Epithelial cell of proximal tubule (primary cell): ENCODE measurements at places on chromosomes 7 and 10.

GRCh38 chr10:9450801-9451200 is 1396.3 kb downstream of the GATA3 start:
- DNase-seq: no peak

DNA sequence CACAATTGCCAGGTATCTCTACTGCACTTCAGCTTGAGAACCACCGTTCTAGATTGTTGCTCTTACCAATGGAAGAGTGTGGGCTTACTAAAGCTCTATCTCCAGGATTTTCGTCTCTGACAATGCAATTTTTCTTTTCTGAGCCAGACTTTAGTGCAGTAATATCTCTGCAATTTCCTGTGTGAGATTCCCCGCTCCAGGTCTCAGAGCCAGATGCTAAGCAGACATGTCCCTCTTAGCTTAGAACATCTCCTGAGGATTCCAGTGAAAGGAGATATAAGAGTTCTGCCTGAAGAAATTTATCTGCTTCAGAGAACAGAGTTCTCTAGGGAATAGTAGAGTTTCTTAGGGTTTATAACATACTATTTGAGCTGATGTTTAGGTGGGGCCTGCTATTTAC is 82.0 kb downstream of the SND1 start:
- DNase-seq: no peak

- no peak for DNase-seq
These were observed 695 bp downstream of the PRKAG2 start for GRCh38 chr7:151875942-151876898.

- no peak for DNase-seq
These were observed 77.1 kb upstream of the SCIN start for GRCh38 chr7:12493407-12493806.

- no peak for DNase-seq
These were observed 56.6 kb downstream of the ELMO1 start for GRCh38 chr7:37391791-37392672.

DNA sequence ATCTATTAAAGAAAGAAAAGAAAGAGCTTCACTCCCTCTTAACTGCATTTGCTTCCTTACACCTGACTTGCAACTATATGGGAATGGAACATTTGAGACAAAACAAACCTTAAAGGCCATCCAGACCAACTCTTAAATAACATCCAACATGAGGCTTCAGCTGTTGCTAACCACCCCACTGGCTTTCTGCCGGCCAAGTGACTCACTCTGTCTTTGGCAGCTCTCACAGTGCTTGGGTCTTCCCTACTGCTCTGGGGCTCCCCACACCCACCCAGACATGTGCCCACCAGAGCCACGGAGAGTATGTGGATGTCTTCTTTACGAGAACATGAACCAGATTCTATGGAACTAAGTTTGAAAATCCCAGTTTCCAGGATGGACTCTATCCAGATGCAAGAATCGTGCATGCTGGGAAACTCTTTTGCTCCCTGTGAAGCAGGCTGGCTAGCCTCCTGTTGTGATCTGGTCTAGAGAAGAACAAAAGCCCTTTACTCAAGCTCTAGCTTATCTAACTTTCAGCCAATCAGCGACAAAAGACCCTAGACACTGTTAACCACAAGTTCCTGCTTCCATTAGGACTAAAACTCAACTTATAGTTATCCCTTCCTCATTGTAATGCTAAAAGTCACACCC is 245.7 kb downstream of the TCERG1L start:
- no peak for DNase-seq

GRCh38 chr10:132632091-132632561 is 94.5 kb downstream of the INPP5A start:
- no peak for DNase-seq

DNA sequence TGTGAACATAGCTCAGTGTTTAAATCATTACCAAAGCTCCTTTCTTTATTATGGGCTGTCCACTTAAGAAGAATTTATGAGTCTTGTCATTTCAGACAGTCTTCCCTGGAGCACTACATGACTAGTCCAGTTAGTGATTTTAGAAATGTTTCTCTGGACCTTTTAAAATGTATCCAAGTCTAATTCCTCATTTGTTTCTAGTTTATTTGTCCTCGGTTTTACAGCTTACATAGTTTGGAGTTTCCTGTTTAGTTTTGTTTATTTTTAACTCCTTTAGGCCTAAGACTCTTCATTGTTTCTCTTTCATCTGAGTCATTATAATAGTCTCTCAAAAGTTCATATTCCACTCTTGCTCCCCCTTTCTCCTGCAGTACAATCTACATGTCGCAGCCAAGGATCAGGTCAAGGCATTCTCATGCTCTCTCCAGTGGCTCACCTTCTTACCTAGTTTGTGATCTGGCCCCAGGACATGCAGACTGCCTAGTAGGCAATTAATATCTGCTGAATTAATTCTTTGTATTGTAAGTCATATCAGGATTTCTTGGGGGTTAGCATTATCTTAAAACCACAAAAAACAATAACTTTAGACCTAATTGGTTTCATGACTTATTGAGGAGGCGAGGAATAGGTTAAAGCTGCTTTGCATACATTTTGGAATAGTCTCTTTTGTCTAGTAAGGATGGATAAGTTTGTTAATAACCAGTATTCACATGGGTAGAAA is 93.8 kb downstream of the MAPK8 start:
- no peak for DNase-seq

DNA sequence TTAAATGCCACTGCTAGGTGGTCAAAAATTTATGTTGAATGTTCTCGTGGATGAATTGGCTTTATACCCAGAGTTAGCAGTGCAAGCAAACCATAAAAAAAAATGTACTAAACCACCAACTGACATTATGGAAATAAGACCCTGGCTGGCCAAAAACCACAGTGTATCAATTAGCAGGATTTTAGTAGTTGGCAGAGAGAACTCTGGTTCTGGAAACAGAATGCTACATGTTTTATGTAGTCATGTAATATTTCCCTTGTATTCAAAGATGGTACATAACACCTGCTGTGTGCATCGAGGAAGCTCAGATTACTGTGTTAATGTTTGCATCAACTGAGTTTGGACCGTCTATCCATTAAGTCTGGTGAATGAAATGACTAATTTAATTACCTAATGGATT is 618.5 kb downstream of the CCSER2 start:
- no peak for DNase-seq

GRCh38 chr7:40327113-40327512 is 192.3 kb downstream of the SUGCT start:
- DNase-seq: no peak

DNA sequence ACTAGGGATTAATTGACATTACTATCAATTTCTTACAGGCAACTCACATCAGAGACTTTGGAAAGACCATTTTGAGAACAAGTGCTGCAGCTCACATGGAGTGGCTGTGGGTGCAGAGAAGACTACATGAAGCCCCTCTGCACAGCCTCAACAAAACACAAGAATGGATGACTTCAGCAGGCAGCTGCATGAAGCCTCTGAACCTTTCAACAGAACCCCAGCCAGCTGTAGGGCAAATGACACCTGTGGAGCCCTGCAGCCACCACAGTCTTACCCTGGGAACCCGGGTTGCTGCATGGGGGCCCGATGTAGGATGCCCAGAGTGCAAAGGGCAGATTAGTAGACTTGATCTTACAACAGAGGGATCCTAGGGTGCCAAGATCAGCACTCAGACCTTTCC is 62.0 kb upstream of the CAMK2B start:
- no peak for DNase-seq

DNA sequence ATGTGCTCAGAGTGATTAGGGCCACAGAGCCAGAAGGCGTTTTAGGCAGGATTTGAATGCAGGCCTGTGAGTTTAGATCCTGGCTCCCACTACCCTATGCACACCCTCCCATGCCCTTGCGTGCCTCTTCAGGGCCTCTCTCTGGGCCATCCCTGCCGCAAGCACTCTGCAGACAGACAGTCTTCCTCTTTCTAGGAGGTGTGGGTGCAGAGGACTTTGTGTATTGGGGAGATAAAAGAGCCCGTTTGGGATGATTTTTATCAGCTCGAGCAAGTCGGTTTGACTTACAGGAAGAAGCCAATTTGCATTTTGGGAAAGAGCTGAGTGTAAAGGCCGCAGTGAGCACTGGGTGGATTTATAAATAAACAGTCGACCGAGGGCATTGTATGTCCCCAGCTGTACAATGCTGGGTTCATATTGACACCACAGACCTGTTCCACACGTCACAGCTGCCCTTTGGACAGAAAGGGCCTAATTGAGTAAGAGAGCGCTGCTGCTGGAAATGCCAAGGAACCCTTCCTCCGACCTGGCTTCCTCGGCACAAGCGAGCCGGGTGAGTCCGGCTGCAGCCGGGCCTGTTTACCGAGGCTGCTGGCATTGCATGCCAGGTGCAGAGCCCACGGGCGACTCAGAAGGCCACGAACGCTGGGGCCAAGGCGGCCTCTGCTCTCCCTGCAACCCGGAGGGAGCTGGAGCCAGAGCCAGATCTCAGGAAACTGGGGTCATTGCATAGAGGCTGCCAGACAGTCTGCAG is 25.1 kb downstream of the ZMIZ1 start:
- no peak for DNase-seq

DNA sequence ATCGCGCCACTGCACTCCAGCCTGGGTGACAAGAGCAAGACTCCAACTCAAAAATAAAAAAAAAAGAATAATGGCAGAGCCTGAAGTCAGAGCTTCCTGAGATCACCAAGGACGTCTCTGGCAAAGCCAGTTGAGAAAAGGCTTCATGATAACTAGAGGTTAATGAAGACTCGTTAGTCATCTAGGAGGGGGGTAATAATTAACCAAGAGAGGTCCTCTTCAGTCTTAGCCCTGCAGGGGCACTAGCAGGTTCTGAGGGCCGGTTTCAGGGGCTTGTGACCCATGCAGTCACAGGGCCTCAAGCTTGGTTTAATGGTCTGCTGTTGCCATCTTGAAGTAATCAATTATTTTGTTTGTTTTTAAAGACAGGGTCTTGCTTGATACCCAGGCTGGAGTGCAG is 28.6 kb upstream of the PROSER2 start:
- peak; percentile 59 for DNase-seq

- peak; percentile 56 for DNase-seq
These were observed 170.6 kb downstream of the PRKG1 start for GRCh38 chr10:51244748-51245490.

GRCh38 chr7:27115221-27116026 is 12.9 kb upstream of the HOXA2 start:
- no peak for DNase-seq

DNA sequence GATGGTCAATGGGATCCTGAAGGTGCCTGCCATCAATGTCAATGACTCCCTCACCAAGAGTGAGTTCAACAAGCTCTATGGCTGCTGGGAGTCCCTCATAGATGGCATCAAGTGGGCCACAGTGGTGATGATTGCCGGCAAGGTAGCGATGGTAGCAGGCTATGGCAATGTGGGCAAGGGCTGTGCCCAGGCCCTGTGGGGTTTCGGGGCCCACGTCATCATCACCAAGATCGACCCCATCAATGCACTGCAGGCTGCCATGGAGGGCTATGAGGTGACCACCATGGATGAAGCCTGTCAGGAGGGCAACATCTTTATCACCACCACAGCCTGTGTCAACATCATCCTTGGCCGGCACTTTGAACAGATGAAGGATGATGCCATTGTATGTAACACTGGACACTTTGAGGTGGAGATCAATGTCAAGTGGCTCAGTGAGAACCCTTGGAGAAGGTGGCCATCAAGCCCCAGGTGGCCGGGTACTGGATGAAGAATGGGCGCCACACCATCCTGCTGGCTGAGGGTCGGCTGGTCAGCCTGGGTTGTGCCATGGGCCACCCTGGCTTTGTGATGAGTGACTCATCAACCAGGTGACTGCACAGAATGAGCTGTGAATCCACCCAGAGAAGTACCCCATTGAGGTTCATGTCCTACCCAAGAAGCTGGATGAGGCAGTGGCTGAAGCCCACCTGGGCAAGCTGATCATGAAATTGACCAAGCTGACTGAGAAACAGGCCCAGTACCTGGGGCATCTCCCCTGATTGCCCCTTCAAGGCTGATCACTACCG is 63.0 kb upstream of the ANTXRL start:
- DNase-seq: no peak

GRCh38 chr7:105011831-105012502 is 2.0 kb upstream of the KMT2E start:
- no peak for DNase-seq

DNA sequence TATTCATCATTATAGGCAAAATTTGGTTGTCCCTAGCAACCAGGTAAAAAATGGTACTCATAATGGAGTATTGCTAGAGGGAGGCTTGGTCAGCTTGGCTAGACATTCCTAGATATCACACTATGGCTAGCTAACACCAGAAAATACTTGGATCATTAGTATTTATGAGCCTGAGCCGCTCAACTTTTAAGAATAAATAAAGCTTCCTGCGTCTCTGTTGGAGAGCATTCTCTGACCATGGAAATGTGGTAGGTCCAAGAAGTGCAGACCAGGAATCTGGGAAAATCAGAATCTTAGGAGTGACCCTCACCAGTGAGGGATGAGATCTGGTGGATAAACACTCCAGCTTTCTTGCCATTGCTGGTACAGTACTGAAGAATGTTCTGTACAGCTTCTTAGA is 157.6 kb upstream of the AGR3 start:
- no peak for DNase-seq

DNA sequence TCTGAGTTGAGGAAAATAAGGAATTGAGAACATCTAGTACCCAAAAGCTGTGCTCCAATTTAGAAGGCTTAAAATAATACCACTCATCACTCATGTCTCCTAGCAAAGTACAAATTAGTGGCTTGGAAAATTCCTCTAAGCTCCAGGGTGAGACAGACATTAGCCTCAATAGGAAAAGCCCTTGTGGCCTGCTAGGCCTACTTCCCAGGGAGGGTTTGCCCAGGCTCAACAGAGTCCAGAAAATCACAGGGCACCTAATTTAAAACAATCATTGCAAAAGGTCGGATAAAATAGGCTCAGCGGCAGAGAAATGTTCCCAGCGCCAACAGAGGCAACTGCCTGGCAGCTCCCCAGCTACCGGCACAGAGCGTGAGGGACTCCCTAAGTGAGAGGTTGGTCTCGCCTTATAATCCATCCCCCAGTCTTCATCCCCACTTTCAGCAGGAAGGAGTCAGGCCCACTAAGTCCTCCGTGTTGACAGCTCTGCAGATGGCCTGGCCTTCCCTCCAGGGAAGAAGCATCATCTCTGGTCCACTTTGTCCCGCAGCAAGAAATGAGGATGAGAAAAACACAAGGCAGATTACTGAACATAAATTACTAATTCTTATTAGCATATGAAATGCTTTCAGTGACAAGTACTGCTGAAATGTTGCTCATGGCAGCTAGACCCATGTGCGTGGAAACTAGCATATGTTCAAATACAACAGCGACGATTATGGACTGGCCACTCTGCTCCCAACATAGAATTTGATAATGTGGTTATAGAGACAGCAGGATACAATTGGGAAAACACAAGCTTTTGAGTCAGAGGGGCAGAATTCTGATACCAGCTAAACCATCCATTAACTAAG is 1177.7 kb upstream of the AUTS2 start:
- DNase-seq: no peak

- DNase-seq: no peak
These were observed 30.4 kb downstream of the RUNDC3B start for GRCh38 chr7:87658553-87658952.

DNA sequence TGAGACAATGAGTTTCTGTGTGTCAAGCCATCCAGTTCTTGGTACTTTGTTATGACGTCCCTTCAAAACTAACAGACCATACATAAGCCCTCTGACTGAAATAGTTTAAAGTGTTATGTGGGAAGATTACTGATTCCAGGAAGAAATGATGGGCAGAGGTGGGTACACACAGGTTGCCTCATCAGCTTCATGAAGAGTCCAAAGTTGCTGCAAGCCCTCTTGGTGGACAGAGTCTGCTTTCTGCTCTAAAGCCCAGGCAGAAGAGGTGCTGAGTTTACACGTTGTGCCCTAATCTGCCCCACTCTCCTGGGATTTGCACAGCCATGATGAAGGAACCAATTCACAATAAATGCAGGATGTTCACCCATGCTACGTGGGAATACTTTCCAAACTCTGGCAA is 187.4 kb downstream of the PARD3 start:
- DNase-seq: no peak
